ENCODE measurements at places on chromosomes 1 and 21. TPM values are rescaled to one million over a fixed set of nuclear protein-coding genes. Genes with fewer than 3 reads are reported as not detected.

DNA sequence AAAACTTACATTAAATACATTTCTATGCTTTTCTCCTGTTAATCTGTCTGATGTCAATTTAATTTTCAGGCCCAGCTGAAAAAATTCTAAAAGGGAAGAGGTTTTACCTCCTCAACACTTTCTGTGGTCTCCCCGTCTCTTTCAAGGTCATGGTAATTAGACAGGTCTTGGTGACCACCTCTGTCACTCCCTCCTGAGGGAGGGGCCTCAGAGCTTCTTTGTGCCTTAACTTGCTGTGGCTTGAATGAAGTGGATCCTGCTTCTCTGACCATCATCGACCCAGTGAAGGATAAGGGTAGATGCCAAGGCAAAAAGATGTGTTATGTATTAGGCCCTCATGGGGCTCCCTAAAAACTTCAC is 40.8 kb upstream of the OSBPL9 start:
- no peak for DNase-seq

CLDN17 gene
- total RNA-seq, result not detected

- DNase-seq, result no peak
Measured at GRCh38 chr1:57795886-57796285, 372.0 kb upstream of the DAB1 start.

FMO5 gene
- total RNA-seq, result 0.22 TPM

DLGAP3 gene
- total RNA-seq, result 1.5 TPM

All from activated T-cell treated with anti-CD3 and anti-CD28 coated beads, Interleukin-2, amount 50 U/mL, for 4 hours (primary cell).